Frontal cortex (tissue), 4 donors: ENCODE measurements at places on chromosomes 1 and 21.
A peak's percentile ranks its signal among the peaks of the same experiment; 100 is the strongest.

DNA sequence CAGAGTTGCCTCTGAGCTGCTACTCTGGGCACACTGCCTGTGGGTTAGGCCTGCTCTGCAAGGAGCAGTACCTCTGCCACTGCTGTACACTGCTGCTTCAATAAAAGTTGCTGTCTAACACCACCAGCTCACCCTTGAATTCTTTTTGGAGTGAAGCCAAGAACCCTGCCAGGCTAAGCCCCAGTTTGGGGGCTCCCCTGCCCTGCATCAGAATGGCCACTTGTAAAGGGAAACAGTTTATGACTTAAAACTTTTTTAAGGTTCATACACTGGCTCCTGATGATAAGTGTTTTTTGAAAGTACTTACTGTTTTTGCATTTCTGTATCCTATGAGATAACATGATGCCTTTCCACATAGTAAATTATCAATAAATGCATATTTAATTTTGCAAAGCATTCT is 310.0 kb downstream of the LMO4 start:
- DNase-seq = no peak

DNA sequence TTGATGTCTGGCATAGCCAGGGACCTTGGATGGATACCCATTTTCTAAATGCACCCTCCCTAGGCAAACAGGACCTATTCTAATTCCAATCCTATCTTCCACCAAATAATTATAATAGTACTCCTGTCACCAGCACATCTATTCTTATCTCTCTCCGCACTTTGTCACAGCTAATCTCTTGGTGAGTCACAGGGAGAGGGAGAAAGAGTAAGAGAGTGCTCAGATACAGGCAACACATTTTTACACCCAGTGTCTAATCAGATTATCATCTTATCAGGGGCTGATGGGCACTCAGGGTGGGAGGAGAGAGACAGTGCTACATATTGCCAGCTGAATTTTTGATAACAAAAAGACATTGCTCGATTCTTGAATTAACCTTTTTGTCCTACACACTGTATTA is 275.0 kb upstream of the BEND5 start:
- no peak for DNase-seq

DNA sequence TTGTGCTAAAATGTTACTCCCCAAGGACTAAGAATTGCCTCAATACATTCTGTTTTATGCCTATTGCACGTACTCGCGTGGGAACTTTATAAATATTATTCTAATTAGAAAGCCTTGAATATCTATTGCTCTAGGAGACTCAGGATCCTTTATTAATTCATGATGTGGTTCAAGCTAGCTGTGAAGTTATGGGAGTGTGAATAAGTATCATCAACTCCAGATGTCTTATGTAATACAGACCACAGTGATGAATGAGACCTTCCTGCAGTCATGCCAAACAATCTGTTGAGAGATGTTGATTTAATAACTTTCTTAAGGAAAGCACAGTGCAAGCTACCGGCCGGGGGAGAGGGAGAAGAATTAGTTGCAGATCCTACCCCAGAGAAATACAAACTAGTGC is 519.2 kb upstream of the ZP4 start:
- no peak for DNase-seq

GRCh38 chr1:65075123-65075976 is 72.7 kb upstream of the AK4 start:
- DNase-seq = peak; percentile 41

DNA sequence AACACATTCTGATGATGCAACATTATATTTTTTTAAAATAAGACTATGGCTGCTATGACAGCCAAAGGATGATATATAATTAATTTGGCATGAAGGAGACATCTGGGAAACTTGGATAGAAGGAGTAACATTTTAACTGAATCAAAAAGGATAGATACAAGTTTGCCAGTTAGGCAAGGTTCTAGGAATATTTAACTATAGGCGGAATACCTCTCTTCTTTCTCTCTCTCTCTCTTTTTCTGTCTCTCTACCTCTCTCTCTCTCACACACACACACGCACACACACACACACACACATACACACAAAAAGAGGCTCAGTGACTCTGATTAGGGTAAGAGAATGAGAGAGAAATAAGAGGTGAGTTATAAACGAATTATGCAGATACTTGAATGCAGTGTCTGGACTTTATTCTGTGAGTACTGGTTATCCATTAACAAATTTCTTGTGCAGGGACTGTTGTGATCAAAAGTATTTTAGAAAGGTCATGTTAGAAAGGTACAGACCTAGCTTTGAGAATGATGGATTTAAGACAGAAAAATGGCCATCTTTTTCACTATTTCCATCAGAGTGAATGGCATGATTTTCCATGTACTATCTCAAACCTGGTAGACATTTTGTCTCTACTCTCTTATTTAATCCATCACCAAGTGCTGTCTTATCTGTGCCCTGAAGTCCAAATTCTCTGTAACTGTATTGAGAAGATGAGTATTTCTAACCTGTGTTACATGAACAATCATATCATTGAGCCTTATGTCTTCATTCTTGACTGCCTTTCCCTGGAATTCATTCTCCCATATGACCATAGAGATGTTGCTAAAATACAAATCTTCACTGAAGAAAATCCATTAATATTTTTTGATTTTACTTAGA is 1106.9 kb upstream of the ADGRL4 start:
- DNase-seq = no peak
